Left colon (tissue), 2 donors: ENCODE measurements at places on chromosomes 4 and X.

DNA sequence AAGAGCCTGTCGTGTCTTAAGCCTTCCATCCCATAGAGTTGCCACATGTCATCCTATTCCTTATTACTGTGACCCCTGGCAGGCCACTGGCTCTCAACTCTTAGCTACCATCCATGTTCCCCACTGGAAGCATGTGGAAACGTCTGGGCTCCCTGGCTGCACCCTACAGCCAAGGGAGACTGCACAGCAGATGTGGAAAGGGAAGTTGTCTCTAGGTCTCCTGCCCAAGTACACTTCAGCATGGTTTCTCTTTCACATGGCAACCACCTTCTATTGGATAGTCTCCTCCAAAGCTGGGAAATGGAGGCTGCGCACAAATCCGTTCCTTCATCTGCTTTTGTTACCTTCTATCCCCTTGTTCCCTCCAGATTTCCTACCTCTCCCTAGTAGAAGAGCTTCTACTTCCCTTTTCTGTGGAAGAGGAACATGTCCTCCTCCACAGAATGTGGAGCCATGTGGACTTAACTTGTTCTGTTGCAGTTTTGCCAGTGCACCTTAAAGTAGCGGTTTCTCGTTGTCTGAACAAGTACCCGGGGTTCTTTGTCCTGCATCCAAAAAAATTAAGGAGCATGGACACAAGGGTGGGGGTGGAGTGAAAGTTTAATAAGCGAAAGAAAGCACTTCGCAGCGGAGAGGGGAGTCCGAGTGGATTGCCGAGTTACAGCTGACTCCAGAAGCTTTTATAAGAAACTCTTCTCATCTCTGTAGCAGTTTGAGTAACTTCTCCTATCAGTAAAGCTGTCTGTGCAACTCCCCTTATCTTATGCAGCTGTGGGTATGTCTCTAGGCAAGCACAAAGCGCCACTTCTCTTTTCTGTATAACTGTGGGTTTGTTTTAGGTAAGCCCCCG lies 52.5 kb downstream of the HMGB2 start:
- no peak for DNase-seq

DNA sequence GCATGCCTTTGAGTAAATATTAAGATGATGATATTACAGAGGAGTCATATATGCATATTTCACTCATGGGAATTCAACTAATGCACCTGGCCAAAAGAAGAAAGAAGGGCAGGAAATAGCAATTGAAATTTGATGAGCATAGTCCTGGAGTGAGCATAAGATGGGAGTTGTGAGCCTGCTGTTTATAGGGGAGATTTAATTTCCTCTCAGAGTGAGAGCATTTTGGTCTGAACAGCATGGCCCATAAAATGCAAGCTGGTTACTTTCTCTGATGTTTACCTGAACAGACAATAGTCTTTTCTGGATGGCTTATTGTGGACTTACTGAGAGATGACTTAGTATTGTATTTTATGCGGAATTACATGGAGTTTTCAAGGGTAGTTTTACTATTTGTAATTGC lies 53.6 kb downstream of the FHIP1A start:
- no peak for DNase-seq

DNA sequence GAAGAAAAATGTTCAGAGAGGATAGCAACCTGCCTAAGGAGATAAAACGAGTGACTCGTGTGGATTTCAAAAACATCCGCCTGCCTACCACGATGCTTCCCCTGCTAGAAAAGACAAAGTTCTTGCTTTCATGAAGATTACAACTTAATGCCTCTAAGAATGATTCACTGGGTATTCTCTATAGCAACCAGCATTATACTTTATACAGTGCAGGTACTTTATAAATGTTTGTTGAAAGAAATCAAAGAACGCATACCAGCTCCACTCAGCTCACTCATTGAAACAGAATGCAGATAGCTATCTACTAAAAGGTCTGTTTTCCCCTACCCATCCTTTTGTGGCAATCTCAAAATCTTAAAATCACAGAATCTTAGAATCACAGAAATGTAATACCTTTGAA lies 33.7 kb downstream of the GASK1B start:
- DNase-seq, result no peak

DNA sequence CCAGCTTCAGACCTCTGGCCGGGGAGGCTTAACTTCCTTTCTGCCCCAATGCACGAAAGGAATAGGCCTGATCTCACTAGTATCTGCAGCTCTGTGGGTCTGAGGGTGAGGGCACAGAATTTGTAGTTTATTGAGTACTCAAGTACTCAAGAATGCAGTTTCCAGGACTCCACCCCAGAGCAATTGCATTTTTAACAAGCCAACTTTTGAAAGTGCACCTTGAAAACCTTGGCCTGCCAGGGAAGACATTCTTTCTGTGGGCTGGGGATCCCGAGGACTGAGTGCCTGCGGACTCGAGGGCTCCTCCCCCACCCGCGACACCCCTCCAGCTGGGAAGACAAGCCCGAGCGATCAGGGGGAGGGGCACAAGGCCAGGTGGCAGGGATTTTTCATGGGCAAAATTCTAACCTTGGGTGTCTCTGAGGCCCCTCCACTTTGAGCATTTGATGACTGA lies 22.4 kb downstream of the RS1 start:
- DNase-seq, result no peak

DNA sequence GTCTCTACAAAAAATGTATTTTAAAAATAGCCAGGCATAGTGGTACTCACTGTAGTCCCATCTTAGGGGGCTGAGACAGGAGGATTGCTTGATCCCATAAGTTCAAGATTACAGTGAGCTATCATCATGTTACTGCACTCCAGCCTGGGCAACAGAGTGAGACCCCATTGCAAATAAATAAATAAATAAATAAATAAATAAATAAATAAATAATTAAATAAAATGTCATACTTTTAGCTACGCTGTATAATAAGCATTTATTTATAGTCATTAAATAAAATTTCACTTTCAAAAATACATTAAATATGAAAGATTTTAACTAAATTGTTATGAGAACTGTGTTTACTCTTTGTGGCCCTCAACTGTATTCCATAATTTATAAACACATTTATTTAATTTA lies 1124.2 kb downstream of the PCDH7 start:
- DNase-seq, result no peak

DNA sequence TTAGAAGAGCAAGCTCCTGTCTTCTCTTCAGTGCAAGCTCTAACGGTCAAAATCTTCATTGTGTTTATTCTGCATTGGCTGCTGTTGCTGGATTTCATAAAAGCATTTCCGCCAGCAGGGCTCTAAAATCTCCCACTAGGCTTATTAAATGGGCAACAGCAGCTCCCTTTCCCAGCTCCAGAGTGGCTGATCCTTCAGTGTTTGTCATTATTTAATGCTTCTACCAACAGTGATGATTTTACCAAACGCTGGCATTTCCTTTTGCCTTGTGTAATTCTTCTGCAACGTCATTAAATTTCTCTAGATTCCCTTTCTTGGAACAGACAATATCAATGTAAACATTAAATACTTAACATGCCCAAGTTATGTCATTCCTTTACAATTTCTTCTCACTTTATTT lies 20.1 kb downstream of the SLC7A11 start:
- DNase-seq, result no peak
